ENCODE measurements at places on chromosomes 1 and 21.

GRCh38 chr1:224058303-224058702, 55.6 kb upstream of the FBXO28 start:
- no peak for DNase-seq

- no peak for DNase-seq
Observed at GRCh38 chr1:61388566-61388965, 306.2 kb downstream of the NFIA start.

DNA sequence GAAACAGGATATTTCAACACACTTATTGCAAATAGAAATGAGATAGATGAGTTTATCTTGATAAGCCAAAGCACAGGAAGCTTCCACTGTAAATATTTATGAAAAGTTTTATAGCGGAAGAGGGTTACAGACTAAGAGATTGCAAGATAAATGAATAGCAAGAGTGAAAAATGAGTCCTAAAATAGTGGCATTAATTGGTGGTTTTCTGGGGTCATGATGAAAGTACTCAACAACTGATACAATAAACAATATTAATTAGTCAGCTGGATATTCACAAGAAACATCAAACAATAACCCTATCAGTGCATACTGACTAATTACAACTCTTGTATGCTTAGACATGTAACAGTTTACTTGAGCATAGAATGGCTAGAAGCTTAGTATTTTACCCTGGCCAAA, 154.8 kb upstream of the CHODL start:
- DNase-seq = no peak

DNA sequence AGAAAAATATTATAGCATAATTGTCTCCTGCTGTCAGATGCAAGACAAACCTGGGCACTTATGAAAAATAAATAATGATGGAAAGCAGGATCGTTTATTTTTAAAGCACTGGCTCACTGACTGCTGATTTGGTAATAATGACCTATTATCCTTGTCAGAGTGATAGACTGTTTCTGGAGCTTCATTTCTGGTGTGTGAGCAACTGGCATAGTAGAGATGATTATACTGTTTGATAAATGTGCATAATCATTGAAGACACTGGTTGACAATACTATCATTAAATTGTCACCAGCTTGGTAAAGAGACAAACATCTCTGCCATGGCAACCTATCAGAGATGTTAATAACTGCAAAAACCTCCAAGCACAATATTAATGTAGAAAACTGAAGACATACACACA, 179.9 kb upstream of the ZNF644 start:
- DNase-seq = no peak

DNA sequence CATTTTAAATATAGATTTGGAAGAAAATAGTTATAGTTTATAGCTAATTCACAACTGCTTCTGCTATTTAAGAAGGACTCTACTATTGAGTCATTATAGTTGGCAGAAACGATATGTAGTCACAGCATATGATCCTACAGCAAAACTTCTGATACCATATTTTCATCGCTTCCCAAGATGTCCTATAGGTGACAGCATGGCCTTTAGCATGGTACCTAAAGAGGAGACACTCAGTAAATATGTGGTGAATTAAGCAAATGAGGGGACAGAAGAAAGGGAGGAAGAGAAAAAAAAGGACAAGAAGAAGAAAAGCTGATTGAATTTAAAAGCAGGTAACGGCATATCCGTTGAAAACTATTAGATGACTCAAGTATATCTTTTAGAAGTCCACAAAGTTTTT, 77.2 kb downstream of the PTGER3 start:
- no peak for DNase-seq
